CD4-positive, alpha-beta T cell treated with Interleukin-6 at 100 ng/mL for 8 hours (primary cell): ENCODE measurements at places on chromosomes 3 and 15.

DNA sequence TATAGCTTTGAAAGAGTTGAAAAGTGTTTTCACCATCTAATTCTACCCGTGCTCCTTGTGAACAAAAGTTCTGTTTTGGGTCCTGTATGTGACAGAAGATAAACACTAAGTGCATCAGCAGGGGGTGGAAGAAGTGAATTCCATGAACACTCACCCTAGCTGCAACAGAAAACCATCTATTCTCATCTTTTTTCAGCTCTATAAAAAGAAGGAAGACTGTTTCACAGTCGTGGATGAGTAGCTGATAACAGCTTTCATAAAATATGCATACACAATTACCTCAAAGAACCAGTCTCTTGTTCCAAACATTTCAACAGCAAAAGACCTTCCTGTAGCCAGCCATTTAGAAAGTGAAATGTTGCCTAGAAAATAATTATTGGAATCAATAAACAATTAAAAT lies 281.7 kb upstream of the RASGRP1 start:
- no peak for DNase-seq

- no peak for DNase-seq
Observed at GRCh38 chr15:27956285-27956684, 142.8 kb downstream of the OCA2 start.

GRCh38 chr3:185796431-185797107 lies 28.3 kb downstream of the IGF2BP2 start:
- no peak for DNase-seq

- DNase-seq = no peak
Observed at GRCh38 chr15:39300451-39301153, 280.3 kb upstream of the THBS1 start.

DNA sequence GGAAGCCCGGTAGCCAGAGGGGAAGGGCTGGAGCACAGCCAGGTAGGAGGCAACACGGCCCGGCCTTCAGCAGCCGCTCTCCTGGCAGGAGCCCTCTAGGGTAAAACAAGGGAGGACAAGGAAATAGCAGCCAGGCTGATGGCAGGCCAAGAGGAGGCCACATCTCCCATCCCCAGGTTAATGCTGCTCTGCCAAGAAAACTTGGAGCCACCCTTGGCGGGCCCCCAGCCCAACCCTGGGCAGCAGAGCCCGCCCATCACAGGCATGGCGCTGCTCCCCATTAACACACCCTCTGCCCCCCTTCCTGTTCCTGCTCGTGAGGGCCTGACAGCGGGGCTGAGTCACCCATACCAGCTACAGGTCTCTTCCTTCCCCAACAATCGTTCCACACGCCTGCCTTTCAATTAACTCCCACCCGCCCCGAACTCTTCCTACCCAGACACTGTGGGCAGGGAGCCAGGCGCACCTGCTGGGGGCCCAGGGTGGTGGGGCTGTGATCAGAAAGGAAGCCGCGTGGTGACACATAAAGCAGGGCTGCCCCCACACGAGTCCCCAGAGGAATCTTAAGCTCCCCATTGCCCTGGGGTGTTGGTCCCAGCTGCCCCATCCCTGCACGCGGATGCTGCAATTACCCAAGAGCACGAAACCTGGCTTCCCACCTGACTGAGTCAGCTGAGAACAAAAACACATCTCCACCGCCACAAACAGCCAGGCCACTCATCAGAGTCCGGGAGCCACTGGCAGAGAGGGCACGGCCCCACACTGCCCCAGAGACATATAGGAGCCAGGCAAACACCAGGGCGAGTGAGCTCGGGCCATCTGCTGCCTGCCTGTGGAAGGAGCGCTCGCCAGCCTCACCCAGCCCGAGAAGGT lies at the start of gene C15orf62:
C15orf62 (plus strand) TSS at position 707 of the 873 bp plus-strand sequence. CDS start 516 bp downstream, outside the sequence.
- DNase-seq = peak; percentile 44

GRCh38 chr3:153840487-153840886 lies 280.7 kb upstream of the ARHGEF26 start:
- no peak for DNase-seq

DNA sequence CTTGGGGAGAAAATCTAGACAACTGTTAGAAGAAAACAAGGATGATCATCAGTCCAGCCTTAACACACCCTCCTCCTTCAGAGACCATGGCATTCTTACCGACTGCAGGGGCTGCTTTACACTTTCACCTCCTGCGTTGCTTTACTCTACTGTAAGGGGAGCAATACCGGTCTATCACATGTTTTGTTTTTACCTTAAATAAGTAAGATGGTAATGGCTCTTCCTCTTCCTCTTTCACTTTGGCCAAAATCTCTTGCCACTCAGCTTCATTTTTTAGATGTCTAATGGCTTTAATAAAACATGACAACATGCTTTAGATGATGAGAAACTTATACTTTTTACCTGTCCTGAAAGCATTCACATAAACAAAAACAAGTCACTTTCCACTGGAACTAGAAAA lies 33.4 kb upstream of the STIMATE start:
- no peak for DNase-seq

DNA sequence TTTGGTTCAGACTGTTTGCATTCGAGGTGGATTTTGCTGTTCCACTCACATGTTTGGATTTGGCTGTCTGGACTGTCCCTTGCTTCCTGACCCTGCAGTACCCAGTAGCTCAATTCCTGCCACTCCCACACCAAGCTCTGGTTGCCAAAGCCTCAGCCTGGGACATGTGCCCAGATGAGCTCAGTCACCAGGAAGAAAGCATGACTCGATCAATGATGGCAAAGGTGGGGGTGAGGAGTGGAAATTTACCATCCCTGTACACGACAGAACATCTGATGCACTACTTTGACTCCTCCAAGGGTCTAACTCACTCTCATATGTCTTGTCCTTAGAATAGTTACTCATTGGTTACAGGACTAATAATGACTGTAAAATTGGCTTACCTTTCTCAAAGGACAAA lies 45.2 kb downstream of the ZNF385D start:
- DNase-seq = no peak

DNA sequence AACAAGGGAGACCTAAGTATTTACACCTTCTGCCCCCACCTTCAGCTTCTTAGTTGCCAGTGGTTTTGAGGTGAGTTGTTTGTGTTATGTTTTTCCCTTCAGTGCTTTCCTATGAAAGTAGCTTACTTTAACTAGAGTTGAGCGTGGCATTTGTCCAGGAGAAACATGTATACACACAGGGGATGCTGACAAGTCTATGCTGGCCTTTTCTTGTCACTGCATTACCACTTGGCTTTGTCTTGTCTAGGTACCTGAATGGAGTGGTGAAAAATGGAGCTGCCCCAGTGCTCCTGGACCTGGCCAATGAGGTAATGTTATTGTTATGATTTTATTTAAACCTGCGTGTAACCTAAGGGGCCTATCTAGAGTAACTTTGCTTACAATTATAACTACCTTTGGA lies 74.4 kb downstream of the CDIN1 start:
- no peak for DNase-seq

- DNase-seq = no peak
Observed at GRCh38 chr15:58584789-58585461, 153.1 kb downstream of the LIPC start.

- no peak for DNase-seq
Observed at GRCh38 chr3:146594843-146595482, 10.2 kb downstream of the PLSCR5 start.

GRCh38 chr3:127760361-127760760 lies 62.0 kb downstream of the MGLL start:
- DNase-seq = no peak

GRCh38 chr3:87370007-87370406 lies 93.6 kb upstream of the POU1F1 start:
- DNase-seq = no peak

DNA sequence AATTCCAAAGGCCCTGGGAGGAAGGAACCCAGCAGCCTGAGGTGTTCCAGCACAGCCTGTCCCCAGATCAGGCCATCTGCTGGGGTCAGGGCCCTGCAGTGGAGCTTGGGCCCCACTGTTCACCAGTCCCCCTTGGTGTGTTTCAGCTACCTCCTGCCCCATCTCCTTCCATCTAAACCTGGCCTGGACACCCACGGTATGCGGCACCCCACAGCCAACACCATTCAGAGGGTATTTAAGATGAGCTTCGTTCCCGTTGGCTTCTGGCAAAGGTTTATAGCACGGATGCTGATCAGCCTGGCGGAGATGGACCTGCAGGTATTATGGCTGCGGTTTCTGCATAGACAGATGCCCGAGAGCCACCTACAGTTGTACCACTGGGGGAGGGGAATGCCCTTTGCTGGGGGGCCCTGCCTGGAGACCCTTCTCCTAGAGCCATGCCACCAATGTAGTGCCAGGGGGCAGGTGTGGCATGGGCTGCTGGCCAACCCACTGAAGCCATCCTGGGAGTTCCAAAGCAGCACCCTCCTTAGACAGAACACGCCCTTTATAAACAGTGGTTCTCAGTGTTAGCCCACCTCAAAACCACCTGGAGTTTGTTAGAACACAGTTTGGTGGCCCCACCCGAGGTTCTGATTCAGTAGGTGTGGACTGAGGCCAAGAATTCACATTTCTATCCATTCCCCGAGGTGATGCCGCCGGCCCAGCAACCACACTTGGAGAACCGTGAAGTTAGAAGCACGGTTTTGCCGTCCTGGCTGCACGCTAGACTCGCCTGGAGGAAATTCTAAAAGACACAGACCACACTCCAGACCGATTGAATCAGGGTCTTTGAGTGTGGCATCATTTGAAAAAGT lies 126.9 kb downstream of the LRRK1 start:
- DNase-seq = no peak

DNA sequence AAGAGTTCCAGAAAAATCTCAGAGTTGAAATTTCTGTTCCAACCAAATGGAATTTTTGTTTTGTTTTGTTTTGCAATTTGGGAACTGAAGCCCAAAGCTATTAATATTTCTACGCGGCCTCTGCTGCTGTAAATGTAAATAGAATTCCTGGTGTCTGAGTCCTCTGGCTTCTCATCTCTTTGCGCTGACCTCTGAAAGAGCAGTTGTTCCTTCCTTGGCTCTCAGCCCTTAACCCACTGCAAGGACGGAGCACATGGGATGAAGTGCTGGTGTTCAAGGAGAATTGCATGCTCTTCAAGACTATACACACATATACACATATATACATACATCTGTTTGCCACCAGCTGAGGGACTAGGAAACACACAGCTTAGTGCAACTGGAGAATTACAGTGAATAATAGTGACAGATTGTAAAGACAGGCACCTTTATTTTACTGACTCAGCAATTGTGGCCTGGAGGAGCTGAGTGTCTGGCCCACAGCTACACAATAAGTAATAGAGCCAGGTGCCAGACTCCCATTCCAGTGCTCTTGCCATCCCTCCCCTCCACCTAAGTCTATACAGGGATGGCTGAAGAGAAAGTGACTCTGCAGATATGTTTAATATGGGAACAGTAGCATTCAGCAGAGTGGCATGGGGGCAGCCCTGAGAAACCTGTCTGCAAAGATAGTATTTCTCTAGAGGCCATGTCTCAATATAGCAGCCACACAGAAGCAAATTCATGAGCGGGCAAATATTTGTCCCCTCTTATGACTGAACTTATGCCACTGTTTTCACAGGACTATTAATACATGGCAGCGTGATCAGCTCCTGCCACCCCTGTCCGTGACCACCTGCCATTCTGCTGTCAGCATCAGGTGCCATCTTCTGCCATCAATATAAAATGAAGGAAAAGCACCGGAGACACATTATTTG lies 42.3 kb downstream of the NEK10 start:
- no peak for DNase-seq
